ENCODE measurements at places on chromosomes 16 and 17.

- no peak for DNase-seq
Observed at GRCh38 chr16:70715860-70716357, 30.1 kb upstream of the MTSS2 start.

GRCh38 chr17:27423651-27424050 is 32.6 kb upstream of the KSR1 start:
- DNase-seq: no peak

- DNase-seq: no peak
Observed at GRCh38 chr16:69926241-69926640, 24.9 kb upstream of the CLEC18A start.

DNA sequence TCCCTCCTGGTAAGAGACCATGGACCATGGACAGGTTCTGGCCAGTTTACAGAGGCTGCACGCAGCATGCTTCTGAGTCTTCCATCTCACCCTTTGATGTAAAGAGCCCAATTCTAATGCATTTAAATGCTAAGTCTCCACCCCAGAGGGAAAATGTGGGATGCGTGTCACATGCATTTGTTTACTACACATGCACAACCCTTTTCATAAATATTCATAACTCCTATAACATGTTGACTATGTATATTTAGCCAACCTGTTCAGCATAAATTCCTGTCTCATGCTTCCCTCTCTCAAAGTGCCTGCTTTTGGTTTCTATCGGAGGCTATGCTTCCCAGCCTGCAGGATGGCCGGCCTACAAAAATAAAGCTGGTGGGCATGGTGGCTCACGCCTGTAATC is 260.3 kb downstream of the STX8 start:
- no peak for DNase-seq

DNA sequence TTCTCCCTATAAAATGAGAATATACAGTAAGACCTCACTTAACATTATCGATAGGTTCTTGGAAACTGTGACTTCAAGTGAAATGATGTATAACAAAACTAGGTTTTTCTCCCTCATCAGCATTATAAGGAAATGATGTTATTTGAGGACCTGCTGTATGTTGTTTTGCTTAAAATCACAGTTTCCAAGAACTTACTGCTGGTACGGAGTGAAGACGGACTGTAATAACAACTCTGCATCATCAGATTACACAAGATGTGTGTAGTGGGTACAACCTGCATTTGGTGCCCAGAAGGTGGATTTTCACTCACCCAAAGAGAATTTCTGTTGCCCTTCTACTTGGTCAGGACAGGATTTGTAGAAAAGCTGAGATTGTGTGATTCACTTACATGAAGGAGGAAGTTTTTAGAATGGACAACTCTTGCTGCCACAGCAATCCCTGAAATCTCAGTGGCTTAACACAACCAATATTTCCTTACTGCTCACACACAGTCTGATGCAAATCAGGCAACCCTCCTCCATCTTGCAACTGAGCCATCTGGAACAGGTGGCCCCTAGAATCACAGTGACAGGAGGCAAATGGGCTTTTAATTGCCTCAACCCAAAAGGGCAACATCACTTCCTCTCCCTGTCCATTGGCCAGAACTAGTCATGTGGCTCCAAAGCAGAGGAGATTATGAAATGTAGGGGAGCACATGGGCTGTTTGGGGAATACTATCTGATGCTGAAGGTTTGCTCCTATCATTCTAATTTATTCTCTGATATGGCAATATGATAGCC is 67.6 kb upstream of the CACNG5 start:
- DNase-seq: no peak

GRCh38 chr16:67936124-67936879 is at the start of gene PSMB10:
Gene PSMB10, minus strand, starts transcription at chr16:67936850. Its CDS starts 101 bp downstream, at chr16:67936749.
- no peak for DNase-seq

DNA sequence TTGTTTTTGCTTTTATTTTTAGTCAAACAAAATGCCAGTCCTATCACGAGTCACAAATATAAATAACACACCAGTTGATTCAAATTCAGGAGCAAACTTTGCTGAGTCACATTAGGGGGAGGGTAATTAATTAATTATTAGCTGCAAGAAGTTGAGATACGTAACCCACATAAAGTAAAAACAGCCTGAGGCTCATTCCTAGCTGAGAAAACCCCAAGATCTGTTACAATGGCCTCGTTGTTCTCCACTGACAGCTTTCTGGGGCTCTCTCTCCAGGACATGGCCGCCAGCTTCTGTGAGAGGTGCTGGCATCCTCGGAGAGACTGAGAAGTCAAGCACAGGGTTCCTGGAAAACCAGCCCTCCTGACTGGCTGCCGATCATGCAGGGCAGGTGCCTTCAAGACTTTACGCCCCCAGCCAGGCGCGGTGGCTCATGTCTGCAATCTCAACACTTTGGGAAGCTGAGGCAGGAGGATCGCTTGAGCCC is 11.1 kb downstream of the RAB40B start:
- DNase-seq: no peak

GRCh38 chr17:68600067-68600930 is 868 bp downstream of the FAM20A start:
- no peak for DNase-seq

- no peak for DNase-seq
Observed at GRCh38 chr17:15965528-15965927, 20.6 kb downstream of the ADORA2B start.

Data from effector memory CD4-positive, alpha-beta T cell (primary cell).